Lung microvascular endothelial cell (primary cell): ENCODE measurements at places on chromosomes 12 and 14.

DNA sequence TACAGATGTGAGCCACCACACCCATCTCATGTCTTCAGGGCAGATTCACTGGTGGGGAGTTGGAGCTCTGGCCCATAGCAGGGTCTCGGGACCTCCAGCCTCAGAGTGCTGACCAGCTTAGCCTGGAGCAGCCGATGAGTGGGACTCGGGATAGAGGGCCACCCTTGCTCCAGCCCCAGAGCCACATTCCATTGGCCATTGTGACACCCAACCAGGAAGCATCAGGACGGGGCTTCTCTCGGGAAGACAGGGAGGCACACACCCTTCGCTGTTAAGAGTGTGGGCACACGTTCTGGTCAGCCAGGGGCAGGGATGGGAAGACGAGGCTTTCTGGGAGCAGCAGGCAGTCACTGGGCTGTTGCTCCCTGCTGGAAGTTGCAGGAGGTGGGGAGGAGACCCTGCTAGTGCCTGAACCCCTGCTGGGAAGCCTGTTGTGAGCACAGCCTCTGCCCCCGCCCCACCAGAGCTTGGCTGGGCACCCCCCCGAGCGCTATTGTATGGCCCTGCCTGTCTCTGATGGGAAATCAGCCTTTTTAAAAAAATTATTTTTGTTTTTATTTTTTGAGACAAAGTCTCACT, 1.6 kb downstream of the ADGRD1 start:
- DNase-seq = no peak

DNA sequence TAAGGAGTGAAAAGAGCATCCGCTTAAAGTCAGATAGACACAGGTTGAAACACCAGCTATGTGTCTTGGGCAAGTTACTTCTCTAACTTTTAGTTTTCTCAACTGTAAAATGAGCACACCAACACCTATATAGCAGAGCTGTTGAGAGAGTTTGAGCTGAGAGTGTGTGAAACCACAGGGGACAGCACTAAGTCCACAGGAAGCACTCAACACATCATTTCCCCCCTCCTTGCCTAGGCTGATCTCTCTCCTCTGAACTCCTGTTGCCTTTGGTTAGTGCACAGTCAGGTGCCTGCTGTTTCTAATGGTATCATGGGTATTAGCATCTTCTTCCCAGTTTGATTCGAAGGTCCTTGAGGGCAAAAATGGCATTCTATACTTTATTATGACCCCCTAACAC, 176.7 kb downstream of the DPF3 start:
- no peak for DNase-seq

GRCh38 chr14:57865403-57866198, at the start of gene SLC35F4:
TSS of gene SLC35F4 (minus strand) at chr14:57866092.
- DNase-seq = peak; percentile 3

DNA sequence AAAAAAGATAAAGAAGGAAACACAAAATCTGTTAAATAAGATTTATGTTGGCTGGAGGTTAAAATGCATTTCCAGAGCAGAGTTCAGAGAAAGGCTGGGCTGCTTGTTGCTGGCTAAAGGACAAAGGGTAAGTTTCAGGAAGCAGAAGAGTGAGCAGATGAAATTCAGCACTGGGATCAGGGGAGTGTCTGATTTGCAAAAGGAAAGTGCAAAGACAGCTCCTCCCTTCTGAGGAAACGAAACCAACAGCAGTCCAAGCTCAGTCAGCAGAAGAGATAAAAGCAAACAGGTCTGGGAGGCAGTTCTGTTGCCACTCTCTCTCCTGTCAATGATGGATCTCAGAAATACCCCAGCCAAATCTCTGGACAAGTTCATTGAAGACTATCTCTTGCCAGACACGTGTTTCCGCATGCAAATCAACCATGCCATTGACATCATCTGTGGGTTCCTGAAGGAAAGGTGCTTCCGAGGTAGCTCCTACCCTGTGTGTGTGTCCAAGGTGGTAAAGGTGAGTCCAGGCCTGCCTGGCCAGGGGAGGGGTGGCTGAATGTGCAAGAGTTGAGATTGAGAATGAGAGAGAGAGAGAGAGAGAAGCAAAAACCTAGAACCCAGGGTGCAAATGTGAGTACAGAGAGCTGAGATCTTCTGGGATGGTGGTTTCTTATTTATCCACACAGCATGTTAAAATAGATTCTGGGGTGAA, at the start of gene OAS1:
OAS1 (plus strand) TSS at position 251 of the 703 bp plus-strand sequence; CDS start at position 329, 78 bp downstream.
- DNase-seq = peak; percentile 85

- DNase-seq = no peak
Measured at GRCh38 chr14:100069161-100069800, 4.1 kb downstream of the EVL start.

GRCh38 chr12:15726027-15726877, 62.9 kb downstream of the EPS8 start:
- DNase-seq = no peak

DNA sequence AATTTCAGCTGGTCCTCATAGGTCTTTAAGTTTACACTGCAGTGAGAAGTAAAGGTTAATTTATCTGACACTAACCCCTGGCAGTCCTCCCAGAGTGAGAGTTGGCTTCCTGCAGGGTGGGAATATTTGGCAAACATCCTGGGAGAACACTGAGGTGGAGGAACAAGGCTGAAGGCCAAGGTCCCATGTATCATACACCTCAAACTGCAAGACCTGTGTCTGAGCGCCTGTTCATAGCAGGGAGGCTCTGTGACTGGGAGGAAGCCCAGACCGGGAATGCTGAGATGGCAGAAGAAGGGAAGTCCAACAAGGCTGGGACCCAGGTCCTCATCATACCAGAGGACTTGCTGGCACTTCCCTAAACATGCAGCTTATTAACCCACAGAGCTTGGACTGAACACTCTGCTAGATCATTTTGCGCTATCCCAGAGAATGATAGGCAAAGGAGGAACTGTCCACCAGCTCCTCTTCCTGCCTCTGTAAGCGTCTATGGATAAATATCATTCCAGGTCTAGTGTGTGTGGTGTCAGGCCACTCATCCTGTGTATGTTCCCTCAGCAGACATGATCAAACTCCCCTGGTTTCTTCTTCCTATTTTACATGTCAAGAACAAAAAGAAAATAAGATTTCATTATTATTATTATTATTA, 199.6 kb upstream of the CNOT2 start:
- DNase-seq = no peak

DNA sequence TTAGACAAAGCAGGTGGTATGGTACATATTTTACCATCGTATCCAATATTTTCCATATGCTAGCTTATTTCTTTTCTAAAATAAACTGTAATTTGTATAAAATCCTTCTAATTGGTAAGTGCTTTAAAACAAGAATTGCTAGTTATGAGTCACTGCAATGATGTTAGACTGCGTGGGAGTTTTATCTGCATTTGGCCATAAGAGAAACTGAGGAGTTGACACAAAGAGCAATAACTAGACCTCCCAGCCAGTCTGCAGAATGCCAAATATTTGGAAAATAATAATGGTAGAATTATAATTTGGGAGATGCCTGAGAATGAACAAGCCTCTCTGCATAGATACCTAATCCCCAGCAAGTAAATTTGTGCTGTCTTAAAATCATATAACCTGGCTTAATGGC, 61.7 kb upstream of the PTPRR start:
- no peak for DNase-seq

- no peak for DNase-seq
Measured at GRCh38 chr14:73744874-73745529, 30.8 kb upstream of the PNMA1 start.

DNA sequence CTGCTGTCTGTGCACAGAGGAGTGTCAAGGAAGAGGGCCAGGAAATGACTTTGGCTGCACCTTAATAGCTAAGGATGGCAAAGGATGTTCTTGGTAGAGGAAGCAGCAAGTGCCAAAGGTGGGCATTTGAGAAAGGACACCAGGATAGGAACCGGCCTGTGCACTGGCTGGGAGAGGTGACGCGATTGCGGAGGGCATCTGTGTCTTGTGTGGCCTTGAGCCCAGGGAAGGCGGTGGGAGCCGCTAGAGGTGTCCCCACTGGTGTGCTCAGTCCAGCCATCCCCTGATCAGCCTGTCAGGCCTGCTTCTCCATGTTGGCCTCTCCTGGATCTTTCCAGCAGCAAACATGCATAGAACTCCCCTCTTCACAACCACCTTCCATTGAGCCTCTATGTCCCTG, 30.2 kb downstream of the PAPLN start:
- DNase-seq = no peak

- no peak for DNase-seq
Measured at GRCh38 chr14:75980856-75981255, 939 bp downstream of the TGFB3 start.

GRCh38 chr14:23119363-23120327, 590 bp upstream of the CEBPE start:
- DNase-seq = no peak

- no peak for DNase-seq
Measured at GRCh38 chr14:99234961-99235571, 36.9 kb downstream of the BCL11B start.

DNA sequence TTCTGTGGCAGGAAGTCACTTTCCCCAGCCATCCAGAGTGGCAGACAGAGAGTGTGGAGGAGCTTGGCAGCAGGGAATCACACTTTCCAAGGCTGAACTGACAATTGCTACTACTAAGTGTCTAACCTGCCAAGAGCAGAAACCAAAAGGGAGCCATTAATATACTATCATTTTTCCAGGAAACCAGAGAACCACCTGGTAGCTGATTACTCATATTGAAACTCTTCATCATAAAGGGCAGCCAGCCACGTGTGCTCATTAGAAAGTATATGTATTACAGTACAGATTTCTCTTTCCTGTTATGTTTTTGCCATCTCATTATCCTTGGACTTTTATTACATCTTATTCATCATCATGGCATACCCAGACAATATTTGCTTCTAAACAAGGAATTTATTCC, 374.9 kb downstream of the GXYLT1 start:
- no peak for DNase-seq

GRCh38 chr14:90397425-90398314, 841 bp downstream of the CALM1 start:
- peak; percentile 69 for DNase-seq

DNA sequence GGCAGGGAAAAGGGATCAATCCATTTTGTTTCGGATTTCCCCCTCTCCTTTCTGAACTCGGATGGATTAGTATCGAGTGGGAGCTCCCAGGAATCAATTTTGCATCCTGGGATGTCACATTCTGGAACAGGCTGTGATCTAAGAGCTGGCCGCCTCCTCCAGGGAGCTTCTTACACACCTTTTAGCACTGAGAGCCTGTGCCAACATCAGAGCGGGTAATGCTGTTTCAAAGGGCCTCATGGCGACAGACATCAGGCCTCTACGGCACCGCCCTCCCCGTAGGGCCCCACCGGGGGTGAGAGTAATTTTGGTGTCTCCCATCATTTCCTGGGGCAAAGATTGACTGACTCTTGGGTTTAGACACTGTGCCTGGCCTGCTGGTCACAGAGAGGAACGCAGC, 2.7 kb downstream of the GALNT9 start:
- no peak for DNase-seq

DNA sequence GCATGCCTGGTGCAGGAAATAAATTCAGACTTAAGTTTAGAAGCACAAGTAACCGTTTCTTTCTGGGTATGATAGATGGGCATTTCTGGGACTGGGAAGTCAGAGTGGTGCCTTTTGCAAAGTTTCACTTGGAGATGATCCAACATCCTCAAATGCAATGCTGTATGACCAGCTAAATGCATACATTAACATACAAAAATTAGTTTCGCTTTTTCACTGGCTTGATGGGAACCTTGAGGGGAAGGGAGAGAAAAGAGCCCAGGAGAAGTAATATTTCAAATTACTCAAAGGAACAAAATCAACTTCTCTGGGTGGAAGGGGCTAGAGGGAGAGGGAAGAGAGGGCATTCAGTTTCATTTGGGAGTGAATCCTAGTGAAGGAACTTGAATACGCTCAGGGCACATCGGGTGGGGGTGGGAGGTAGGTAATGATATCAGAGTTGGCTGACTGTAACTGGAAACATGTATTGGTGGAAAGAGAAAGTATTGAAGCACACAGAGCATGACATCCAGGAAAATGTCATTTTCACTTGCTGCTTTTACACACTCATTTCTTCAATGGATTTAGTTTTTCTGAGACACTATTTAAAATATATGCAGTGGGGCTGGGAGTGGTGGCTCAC, 175.5 kb downstream of the PTPRO start:
- no peak for DNase-seq
